Coronary artery (tissue), 2 donors: ENCODE measurements at places on chromosomes 7 and 10.

DNA sequence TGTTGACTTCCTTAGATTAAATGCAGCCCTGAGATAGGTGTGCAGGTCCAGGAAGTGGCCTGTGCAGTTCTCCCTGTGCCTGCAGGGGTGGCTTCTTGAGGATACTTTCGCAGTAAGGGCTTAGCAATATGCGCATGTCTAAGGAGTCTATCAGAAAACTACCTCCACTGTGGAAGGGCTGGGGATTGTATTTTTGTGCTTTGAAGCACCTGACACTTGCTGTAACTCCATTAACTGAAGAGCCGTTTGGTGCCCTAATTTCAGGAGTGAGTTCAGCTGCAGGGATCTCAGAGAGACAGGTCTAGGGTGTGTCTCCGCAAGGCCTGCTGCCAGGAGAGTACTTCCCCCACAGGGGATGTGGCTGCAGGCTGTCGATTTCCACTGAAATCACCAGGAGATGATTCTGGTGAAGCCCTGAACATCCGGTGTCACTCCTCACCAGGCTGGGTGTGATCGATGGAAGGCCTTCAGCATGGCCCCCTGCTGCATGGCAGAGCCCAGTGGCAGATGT lies 35.5 kb downstream of the IKZF1 start:
- DNase-seq = no peak

DNA sequence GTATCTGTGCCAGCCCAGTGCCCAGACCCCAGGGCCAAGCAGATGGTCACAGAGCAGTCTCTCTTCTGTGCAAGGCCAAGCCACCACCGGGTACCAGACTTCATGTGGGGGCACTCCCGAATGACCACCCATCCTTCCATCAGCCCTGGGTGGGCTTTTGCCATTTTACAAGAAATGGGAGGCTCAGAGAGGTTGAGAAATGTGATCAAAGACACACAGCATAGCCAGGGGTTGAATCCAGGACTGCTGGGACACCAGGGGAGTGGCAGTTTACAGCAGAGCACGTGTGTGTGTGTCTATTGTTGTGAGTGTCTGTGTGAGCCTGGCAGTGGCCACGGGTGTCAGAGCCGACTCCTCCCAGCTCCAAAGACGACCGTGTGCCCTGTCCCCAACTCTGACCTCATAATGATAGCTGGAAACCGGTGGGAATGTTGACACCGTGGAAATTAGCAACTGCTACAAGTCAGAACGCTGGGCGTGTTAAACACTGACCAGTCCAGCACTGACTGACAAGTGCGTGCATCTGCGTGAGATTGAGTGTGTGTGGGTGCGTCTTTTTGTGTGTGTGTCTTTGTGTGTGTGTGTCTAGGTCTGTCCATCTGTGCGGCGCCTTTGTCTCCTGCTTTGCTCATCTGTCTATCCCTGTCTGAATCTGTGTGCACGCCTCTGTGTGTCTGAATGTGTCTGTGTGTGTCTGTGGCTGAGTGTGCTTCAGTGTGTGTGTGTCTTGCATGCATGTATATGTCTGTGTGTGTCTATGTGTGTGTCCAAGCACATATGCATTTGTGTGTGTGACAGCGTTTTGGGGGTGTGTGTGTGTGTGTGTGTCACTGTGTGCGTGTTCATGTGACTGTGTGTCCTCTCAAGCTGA lies 17.2 kb upstream of the SLC29A4 start:
- DNase-seq = no peak

DNA sequence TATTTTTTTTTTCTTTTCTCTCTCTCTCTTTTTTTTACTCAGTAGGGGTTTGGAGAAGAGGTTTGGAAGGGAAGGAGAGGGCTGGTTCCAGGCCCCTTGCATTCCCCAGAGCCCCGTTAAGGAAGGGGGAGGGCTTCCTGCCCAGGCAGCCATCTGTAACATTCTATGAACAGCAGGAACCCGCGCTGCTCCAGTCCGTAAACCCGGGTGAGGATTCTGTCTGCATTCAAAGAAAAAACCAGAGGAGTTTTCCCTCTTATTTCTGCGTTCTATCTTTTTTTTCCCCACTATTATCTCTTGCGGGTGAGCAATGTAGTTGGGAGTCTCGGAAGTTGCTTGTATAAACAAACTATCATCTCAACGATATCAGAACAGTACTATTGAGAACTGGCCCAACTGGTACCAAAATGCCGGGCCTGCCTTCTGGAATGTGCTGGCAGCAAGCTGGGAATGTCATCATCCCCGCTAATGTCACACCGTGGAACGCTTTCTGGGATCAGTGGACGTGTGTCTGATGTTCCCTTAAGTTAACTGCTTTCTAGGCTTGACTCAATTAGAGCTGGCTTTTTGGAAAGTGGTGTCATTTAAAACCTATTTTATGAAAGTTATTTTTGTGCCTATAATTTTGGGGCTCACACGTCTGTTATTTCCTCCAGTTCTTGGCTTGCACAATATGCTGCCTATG lies 153.1 kb upstream of the MEOX2 start:
- DNase-seq = peak; percentile 75

- DNase-seq = no peak
Measured at GRCh38 chr7:116873619-116874018, 11.2 kb downstream of the CAPZA2 start.

DNA sequence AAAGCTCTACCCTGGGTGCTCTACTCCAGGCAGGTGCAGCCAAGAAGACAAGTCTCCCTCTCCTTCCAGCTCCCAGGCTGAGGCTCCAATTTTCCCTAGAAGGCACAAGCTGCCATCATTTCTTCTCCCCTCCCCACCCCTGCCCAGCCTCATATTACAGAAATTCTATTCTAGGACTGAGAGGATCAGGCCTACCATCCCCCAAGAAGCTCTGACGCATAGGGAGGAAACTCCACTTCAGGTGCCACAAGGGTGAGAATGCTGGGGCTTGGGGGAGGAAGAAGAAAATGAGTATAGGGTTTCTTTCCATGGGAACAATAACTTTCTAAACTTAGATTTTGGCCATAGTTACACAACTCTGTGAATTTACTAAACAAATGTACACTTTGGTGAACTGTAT lies 35.3 kb downstream of the FEZF1 start:
- DNase-seq = no peak

DNA sequence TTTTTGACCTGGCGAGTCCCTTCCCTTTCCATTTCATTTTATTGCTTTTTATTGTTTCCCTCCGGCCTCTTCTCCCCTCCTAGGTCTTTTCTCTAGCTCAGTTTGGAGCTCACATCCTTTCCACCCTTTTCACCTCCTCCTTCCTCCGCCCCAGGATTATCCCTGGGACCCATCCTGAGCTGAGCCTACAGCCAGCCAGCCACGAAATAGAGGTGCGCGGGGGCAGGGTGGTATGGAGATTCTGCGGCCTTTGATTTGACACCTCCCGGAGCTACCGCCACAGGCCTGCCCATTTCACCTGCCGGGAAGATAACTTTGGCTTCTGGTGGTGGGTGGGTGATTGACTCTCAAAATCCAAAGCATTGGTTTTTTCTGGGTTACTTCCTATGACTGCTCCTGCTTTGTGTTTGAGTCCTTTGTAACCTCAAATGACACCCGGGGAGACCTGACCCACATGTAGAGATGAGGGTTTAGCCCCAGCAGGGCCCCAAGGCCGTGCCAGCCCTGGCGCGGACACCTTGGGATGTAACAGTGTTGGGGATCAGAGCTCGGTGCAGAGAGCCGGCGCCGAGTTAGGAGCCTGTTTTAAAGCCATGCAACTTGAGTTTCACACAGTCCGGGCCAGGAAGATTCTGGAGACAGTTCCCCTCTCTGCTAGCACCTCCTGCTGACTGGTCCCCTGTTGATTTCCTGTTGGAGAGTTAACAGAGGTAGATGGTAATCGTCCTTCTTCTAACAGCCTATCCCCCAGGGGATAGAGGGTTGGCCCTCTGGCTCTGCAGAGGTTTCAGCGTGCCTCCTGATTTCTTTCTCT lies 1.5 kb downstream of the DUSP5 start:
- no peak for DNase-seq

GRCh38 chr7:15782656-15783055 lies 96.2 kb upstream of the MEOX2 start:
- no peak for DNase-seq

GRCh38 chr7:231858-232246 lies 39.5 kb downstream of the FAM20C start:
- DNase-seq = no peak

- DNase-seq = no peak
Measured at GRCh38 chr10:20004087-20004523, 187.9 kb downstream of the PLXDC2 start.

GRCh38 chr10:102588875-102589274 lies 55.4 kb upstream of the TRIM8 start:
- no peak for DNase-seq

DNA sequence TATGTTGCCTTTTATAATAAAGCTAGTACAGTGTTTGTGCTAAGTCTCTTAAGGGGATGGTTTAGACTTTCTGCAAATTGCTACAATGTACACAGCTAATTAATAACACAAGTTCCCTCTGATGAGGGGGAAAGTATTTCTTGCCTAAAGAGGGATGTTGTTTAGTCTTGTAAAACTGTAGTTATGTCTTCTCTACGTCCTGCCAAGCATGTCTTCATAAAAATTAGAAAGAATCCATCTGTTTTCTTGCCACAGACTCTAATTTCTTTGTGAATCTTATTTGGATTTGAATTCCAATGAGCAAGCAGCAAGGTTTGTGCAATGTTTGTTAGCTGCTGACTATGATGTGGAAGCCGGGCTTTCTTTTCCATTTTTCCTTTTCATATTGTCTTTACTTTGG lies 28.2 kb downstream of the ADARB2 start:
- no peak for DNase-seq

DNA sequence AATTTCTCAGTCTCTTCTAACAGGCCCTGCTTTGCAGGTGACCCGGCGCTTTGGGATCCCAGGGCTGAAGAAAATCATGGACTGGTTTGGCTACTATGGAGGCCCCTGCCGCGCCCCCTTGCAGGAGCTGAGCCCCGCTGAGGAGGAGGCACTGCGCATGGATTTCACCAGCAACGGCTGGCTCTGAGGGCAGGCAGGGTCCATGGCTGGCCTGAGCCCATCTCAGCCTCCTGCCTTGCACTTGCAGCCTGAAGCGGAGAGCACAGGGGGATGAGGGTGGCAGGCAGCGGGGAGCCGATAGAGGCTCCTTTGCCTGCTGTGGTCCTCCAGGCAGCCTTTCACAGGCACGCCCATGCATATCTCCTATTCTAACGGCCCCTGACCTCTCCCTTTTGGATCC lies 21.8 kb downstream of the MORN4 start:
- DNase-seq = no peak

- no peak for DNase-seq
Measured at GRCh38 chr7:125971656-125972055, 1042.0 kb upstream of the POT1 start.

DNA sequence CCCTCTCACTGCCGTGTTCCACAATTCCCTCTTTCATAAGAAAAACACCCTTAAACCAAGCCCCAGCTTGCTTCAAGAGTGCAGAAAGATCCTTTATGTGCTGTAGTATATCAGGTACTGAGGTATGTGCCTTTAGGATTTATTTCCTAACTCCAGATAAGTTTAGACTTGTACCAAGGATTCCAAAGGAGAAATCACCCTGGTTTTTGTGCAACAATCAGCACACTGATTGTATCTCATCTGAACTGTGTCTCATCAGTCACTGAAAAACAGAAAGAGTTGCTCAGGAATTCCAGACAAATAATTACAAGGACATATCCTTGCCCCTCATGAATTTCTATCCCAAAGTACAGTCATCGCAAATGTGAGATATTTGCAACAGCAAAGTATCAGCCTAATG lies 77.2 kb upstream of the PTPRZ1 start:
- DNase-seq = no peak

DNA sequence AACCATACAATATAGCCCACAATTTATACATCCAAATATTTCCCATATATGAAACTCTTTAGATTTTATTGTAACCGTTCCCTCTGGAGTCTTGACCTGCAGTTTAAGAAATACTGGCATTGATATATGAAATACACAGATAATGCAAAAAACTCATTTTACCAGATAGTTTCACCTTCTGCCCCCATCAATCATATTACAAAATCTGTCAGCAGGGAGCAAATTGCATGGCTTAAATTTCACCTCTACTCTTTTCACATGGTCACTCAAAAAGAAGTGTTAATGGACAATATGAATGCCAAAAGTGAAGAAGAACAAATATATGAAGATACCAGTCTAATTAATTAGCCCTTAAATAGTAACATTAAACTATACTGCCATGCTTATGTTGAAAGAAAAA lies 57.0 kb upstream of the TMEM106B start:
- no peak for DNase-seq

- no peak for DNase-seq
Measured at GRCh38 chr7:143426479-143427142, 16.6 kb upstream of the TAS2R60 start.

GRCh38 chr7:95066737-95067530 lies 159.5 kb downstream of the PPP1R9A start:
- no peak for DNase-seq

DNA sequence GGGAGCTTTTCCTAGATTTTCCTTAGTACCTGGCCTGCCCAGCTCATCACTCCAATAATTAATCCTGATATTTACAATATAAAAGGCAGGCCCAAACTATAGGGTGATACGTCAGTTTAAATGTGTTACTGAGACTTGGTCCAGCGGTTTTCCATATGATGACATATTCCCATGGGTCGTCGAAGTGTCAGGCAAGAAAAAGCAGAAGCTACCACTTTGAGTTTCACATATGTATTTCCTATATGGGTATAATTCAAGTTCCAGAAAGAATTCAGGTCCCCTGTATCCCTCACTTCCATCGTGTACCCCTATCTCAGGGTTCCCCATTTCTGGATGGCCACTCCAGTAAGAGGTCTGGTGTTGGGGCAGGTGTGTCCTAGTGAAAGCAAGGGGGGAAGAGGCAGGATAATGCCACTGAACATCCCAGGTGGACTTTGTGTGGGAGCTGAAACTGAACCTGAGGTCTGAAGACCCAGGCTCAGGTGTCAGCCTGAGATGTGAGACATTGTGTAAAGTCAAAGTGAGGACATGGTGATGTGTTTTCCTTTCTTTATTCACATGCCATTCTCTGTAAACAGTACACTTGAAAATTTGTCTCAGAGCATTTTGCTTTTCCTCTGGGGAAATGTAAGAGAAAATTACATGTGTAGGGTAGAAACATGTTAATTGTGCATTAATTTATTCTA lies 167.8 kb downstream of the PLXDC2 start:
- no peak for DNase-seq

DNA sequence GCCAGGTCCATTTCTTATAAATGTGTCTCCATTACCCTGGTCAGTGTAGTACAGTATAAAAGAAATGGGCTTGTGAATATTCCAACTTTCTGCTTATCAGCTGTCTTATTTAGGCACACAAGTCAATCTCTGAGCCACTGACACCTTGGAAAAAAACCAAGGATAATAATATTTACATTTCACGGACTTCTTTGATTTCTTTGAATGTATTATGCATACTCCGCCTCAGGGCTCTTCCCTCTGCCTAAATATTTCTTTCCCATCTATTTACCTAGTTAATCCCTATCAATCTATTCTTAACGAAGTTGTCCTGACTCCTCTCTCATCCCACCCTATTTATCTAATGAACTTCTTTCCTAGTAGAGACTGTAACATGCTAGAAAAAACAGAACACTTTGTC lies 253.8 kb downstream of the CRPPA start:
- DNase-seq = no peak

DNA sequence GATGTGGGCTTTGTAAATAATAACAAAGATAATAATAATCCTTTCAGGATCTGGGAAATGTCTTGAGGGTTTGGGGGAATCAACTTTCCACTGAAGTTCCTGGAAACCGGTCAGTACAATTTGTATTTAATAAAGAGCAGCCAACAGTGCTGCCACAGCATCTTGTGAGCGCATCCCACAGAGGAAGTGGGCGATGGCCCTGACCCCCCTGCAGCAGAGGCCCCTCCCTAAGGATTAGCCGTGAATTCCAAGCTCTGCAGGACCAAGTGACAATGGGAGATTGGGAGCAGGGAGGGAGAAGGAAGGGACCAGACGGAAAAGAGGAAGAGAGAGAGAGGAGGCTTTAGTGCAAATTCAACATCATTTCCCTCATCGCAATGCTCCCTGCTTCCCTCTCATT lies 349.2 kb downstream of the RNLS start:
- no peak for DNase-seq
